ENCODE measurements at places on chromosomes 5 and 9. TPM values are rescaled to one million over a fixed set of nuclear protein-coding genes. Genes with fewer than 3 reads are reported as not detected.

Gene CCDC171
- 1.7 TPM for total RNA-seq

- peak; percentile 56 for DNase-seq
These were observed 859 bp downstream of the CSNK1G3 start for GRCh38 chr5:123512611-123513461.

DNA sequence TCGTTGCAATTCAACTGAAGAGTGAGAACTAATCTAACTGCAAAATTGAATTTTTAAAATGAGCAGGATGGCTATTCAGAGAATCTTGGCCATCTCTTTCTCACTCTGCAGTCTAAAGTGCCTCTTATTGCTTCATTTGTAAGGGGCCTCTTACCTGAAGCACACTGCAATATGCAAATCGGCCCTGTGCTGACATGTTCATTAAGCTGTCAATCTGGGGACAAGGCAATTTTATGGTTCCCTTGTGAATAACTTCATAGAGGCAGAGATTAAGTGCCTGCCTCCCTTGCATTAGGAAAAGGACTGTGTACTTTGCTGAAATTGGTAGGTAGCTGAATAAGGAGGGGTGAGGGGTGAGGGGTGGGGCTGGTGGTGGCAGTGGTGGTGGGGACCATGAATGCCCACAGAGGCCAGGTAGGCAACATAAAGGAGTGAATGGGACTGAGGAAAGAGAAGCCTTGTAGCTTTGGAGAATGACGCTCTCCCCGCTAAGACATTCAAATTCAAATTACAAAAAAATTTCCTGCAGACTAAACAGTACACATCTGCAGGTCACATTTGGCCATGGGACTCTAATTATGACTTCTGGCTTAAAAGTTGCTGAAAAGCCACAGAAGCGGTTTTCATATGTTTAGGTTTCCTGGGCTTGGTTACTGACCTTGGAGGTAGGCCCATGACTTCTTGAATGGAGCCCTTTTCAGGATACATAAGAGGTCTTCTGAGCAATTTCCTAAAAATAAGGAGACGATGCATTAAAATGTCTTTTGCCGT, 25.0 kb downstream of the TNFSF8 start:
- no peak for DNase-seq

DNA sequence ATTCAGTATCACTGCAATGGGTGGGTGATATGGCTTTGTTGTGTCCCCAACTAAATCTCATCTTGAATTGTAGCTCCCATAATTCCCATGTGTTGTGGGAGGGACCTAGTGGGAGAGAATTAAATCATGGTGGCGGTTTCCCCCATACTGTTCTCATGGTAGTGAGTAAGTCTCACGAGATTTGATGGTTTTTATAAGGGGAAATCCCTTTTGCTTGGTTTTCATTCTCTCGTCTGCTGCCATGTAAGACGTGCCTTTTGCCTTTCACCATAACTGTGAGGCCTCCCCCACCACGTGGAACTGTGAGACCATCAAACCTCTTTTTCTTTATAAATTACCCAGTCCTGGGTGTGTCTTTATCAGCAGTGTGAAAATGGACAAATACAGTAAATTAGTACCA, 9.5 kb upstream of the NANS start:
- DNase-seq = no peak

Data from left ventricle myocardium superior (tissue), 1 donor.